B cell (primary cell): ENCODE measurements at places on chromosomes 5 and 9. TPM values are rescaled to one million over a fixed set of nuclear protein-coding genes. Genes with fewer than 3 reads are reported as not detected.

Gene FRMPD1
- 0.05 TPM in 1 of 2 replicates, not detected in the other for total RNA-seq

GRCh38 chr5:172418862-172419814, 35.2 kb downstream of the SH3PXD2B start:
- no peak for DNase-seq

DNA sequence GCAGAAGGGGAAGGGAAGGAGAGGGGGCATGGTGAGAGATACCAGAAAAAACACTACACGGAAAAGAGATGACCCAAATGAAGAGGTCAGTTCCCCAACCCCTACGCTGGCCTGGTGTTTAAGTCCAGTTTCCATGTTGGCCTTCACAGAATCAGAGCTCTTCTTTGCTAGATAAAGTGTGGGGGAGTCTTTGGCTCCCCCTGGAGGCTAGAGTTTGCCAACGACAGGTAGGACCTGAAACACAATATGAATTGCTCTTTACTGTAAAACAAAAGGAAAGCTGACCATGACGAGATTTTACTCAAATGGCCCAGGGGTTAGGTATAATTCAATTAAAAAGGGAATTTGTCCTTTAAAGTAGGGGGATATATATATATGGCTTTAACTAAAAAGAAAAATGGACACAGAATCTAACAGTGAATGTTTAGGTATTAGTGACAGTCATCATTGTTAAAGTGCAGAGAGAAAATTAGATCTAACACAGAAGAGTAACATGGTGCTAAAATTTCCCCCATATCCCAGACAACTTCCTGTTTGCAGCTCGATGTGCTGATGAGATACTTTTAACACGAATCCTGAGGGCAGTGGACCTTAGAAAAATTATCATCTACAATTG, 92.0 kb downstream of the SV2C start:
- DNase-seq: peak; percentile 69

GRCh38 chr9:96152550-96152949, 149.4 kb downstream of the HSD17B3 start:
- no peak for DNase-seq

- no peak for DNase-seq
Measured at GRCh38 chr9:72648324-72649126, 127.1 kb downstream of the TMC1 start.

GRCh38 chr5:170297589-170298462, at the start of gene LCP2:
Gene LCP2, minus strand, starts transcription at chr5:170297777. Its CDS starts 166 bp downstream, at chr5:170297611.
- peak; percentile 54 for DNase-seq

DNA sequence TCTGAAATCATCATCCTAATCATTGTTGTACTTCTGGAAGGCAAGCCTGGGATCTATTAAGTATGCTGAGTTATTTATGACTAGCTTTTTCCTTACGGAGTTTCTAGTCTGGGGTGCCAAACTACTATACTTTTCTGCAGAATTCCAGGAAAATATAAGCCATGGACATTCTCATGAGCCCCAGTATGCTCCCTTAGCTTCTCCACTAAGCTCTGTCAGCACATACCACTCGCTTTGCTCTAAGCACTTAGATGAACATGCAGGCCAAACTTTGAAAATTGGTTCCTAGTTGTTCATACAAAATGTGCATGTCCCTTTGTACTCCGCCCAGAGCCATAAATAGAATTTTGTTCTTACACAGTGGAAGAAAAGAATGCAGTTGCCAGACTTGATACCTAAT, 284.6 kb downstream of the ARRDC3 start:
- no peak for DNase-seq

Gene AQP7
- total RNA-seq: 0.49 TPM in 1 of 2 replicates, not detected in the other

DNA sequence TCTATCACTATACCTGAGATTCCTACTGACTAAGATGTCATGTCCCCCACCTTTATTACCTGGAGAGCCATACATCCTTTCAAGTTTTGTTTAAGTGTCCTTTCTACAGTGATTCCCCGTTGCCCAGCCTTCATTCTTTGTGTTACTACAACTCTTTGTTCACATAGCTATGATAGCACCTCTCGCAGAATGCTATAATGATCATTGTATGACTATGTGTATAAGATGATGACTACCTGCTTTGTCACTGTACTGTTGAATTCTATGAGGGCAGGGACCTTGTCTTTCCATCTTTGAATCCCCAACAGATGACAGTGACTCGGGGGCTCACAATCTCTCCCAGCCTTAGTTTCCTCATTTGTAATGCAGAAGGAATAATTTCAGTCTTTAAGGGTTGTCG, 361.2 kb downstream of the NPR3 start:
- no peak for DNase-seq

GRCh38 chr5:170388818-170389549, at the start of gene KCNMB1:
Gene KCNMB1, minus strand, starts transcription at chr5:170389367. Its CDS starts 3,920 bp downstream, at chr5:170385447.
- DNase-seq: no peak

DNA sequence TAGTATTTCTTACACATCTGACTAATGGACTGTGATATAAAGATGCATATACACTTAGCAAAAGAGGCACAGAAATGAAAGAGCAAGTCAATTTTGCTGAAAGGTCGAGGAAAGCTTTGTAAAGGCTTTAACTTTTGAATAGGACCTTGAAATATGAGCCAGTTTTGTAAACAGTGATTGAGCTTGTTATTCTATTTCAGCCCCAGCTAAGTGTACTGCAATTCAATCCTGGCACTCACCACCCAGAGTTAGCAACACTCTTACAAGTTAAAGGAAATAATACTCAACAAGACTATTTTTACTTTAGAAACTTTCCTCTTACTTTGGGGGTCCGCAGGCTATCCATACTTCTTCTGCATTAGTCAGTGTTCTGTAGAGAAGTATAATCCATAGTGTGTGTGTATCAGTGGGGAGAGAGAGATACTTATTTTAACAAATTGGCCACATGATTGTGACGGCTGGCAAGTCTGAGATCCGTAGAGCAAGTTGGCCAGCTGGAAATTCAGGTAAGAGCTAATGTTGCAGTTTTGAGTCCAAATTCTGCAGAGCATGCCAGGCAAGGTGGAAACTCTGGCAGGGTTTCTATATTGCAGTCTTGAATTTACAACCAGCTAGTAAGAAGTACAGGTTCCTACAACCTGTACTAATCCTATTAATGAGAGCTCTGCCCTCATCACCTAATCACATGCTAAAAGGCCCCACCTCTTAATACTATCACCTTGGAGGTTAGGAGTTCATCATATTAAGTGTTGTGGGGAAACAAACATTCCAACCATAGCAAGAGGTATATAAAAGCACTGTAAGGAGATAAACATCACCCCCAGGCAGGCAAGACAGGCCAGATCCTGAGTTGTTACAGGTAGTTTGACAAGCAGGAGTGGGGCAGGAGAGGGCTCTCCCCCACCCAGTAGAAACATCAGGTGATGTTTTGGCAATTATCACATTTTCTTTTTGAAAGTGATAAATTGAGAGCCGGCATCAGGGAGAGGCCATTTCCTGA, 33.6 kb downstream of the IL7R start:
- DNase-seq: no peak

DNA sequence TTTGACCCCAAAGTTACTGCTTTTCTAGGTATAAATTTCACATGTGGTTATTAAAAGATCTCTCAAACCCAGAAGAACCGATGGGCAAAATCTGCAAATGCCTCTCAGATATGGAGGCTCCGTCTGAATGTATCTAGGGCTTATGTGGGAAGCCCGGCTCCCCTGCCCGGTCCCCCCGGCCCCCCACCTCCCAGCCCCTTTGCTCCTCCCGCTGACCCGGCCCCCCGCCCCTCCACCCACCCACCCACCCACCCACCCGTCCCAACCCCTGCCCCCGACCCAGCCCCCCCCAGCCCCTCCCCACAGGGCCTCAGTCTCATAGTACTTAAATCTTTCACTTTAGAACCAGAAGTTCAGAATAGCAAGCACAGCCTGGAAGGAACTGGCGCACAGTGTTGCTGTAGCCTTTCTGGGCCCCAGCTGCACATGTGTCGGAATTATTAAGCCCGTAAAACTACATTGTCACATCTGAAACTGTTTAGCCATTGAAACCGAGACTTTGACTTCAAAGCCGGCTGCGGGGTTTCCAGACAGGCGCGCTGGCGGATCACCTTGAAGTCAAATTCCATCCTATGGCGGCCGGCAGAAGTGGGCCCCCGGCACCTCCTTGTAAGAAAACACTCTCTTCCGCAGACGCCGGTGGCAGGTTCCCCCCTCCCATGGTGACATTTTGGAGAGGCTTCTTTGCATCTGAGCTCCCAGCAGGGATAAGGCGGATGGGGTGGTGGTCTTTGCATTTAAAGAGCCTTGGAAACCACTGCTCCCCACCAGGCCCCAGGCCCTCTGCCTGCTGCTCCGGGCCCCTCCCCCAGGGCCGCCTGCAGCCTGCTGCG, 12.8 kb downstream of the NKD2 start:
- no peak for DNase-seq

GRCh38 chr5:174550026-174550425, 174.4 kb upstream of the MSX2 start:
- no peak for DNase-seq

GRCh38 chr5:90878549-90879196, 320.1 kb downstream of the ADGRV1 start:
- DNase-seq: no peak

Gene PLPP7
- total RNA-seq: 2.0 and 2.9 TPM in 2 replicates

DNA sequence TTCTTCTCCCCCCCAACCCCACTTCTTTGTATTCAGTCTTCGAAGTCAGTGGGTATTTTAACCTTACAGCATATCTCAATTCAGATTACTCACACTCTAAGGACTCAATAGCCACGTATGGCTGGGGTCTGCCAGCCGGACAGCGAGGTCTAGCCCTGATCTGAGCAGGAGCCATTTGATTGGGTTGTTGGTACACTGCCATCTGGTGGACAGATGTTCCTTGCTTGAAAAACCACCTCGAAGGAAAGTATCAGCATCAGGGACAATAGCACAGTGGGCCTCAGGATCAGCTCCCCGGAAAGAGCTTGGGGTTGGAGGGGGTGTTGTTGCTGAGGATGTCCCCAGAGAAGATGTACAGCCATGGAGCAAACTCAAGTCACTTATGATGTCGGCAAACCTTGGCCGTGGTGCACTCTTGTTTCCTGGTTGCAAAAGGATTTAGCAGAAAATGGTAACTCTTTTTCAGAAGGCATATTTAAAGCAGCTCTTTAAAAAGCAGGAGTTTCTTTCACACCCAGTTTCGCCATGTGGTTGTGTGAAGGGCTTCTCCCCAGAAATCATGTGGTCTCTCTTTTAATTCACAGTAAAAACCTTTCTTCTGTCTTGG, 31.7 kb upstream of the KCNMB1 start:
- DNase-seq: peak; percentile 74

GRCh38 chr5:90767710-90768109, 209.1 kb downstream of the ADGRV1 start:
- DNase-seq: no peak

- no peak for DNase-seq
Measured at GRCh38 chr5:147559749-147560148, 49.9 kb upstream of the DPYSL3 start.

DNA sequence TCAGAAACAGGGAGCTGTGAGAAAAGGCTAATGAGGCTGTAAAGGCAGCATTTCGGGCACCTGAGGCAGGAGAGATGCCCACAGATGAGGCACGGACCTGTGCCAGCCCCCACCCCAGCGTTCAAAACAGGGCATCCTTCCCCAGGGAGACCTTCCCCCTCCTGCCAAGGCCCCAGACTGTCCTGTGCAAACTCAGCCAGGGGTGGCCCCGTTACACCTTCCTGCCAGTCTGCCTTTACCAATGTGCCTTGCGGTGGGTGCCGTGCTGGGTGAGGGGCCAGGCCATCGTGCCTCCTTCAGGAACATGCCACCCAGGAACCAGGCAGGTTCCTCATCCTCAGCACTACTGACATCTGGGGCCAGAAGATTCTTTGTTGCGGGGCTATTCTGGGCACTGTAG, 53.9 kb downstream of the AK8 start:
- no peak for DNase-seq

DNA sequence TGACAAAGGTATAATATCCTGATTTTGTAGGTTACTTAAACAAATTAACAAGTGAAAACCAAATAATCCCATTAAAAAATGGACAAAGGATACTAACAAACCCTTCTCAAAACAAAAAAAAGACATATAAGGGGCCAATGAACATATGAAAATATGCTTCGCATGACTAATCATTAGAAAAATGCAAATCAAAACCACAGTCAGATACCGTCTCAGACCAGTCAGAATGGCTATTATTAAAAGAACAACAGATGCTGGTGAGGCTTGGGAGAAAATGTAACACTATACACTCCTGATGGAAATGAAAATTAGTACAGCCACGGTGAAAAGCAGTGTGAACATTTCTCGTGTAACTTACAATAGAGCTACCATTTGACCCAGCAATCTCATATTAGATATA, 1542.2 kb upstream of the CDH9 start:
- DNase-seq: no peak

DNA sequence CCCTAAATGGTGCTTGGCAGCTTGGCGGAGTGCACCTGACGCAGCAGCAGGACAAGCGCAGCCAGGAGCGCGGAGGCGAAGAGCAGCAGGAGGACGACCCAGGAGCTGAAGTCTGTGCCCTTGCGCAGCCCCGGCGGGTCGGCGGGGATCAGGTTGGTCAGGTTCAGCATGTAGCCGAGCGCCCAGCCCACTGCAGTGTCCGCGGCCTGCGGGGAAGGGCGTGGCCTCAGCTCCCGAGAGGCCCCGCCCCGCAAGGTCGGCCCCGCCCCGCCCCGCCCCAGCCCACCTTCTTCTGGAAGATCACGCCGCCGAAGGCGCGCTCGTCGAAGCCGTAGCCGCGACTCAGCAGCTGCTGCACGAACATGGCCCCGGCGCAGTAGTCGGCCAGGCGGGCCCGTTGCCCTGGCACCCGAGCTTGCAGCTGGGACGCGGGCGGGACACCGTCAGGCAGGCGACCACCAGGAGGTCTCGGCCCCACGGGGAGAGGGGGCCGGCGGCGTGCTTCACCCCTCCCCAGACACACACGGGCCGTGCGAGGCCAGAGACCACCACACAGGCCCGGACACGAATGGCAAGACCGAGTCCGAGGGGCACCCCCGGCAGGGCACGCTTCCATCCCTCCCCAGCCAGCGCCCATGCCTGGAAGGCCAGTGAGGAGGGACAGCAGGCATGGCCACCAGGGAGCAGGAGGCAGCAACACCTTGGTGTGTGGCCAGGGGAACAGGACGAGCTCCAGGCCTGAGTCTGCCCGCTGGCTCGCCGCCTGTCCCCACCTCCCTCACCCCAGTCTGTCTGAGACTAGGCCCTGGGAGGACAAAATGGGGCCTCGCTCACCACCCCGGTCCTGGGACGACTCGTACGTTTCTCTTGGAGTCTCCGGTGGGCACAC, 2.9 kb upstream of the NPDC1 start:
- DNase-seq: no peak
